Fibroblast of mammary gland (primary cell): ENCODE measurements at places on chromosomes 6 and 20.

DNA sequence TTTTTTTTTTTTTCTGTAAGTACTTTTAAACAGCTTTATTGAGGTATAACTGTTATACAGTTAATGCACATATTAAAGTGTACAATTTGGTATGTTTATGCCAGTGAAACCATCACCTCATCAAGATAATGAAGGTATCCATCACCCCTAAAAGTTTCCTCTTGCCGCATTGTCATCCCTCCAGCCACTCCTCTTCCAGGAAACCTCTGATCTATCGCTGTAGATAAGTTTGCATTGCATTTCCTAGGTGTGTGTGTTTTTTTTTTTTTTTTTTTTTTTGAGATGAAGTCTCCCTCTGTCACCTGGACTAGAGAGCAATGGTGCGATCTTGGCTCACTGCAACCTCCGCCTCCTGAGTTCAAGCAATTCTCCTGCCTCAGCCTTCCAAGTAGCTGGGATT is 3.1 kb downstream of the SLX4IP start:
- no peak for DNase-seq

DNA sequence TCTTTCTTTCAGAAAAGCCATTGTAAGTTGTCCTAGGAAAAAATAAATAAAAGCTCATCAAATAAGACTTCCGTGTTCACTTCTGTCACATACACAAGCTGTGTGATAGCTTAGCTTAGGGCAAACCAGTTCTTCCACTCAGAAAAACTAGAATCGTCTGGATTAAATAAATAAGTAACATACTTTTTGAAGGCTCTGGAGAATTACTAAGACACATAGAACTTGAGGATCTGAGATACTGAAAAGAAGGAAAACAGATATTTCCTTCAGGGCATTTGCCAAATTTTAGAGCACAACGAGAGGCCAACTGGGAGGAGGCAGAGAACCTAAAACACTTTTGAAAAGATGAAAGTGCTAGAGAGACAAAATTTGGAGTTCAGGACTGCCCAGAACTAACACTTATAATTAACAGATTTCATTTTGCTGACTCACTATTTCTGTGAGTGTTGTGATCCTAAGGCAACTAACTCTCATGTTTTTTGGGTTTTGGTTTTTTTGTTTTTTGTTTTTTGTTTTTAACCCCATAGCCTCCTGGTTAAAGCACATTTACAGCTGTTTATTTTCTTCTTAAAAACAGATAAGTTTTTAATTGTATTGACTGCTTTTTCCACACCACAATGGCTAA is 38.7 kb upstream of the THEMIS start:
- DNase-seq: peak; percentile 24

DNA sequence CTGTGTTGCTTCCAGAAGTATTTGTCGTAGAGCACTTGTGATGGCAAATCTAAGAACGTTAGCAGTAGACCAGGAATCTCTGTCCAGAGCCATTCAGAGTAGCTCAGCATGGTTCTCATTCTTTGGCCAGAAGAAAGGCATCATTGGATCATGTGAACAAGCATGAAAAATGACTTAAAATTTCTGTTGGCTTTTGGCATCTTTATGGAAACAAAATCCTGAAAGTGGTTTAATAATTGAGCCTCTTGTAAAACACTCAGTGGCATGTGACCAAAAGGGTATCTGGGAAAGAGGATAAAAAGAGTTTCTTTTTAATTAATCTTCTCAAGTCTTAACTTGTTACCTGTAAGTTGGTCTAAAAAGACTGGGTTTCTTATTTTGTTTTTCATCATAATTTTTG is 55.2 kb downstream of the PTPN1 start:
- DNase-seq: no peak

GRCh38 chr20:51828762-51829161 is 26.4 kb upstream of the SALL4 start:
- DNase-seq: no peak

- DNase-seq: no peak
Measured at GRCh38 chr6:43481075-43481474, 3.7 kb downstream of the TJAP1 start.

- DNase-seq: no peak
Measured at GRCh38 chr6:21457647-21458046, 135.9 kb upstream of the SOX4 start.

DNA sequence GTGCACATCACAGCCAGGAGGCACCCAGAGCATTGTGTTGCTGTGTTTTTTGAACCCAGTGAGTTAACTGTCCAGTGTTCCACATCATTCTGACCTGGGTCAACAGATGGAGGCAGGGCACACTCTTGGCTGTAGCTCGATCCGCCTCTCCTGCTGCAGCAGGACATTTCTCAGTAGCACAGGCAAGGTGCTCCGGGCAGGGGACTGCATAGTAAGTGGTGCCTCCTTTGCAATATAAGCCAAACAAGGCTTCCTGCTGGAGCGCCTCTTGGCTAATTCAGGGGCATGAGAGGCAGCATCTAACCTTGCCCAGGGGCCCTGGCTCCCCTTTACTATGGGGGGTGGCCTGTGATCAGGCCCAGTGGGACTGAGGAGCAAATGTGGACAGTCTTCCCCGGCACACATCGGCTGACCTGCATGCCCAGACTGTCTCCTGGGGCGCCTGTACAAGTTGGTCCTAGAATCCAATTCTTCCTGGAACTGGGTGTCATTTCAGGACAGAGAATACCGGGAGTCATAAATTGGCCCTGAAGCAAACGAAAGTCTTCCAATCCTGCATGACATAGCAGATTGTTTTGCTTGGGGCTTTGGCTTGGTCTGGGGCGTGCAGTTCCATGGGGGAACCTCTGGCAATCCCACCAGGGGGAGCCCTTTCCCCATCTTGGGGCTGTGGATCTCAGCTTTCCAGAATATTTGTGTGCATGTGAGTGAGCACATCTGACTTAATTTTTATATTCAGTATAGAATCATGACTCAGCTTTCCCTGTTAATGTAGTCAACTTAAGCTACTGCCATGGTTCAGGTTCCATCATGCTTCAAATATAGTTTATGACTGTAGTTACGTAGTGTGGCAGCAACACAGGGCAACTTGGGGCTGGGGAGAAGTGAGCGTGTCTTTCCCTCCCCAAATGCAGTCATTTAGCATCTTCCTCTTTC is 56.0 kb upstream of the DDR1 start:
- DNase-seq: peak; percentile 89

- DNase-seq: no peak
Measured at GRCh38 chr6:145020543-145020942, 714.8 kb downstream of the EPM2A start.

DNA sequence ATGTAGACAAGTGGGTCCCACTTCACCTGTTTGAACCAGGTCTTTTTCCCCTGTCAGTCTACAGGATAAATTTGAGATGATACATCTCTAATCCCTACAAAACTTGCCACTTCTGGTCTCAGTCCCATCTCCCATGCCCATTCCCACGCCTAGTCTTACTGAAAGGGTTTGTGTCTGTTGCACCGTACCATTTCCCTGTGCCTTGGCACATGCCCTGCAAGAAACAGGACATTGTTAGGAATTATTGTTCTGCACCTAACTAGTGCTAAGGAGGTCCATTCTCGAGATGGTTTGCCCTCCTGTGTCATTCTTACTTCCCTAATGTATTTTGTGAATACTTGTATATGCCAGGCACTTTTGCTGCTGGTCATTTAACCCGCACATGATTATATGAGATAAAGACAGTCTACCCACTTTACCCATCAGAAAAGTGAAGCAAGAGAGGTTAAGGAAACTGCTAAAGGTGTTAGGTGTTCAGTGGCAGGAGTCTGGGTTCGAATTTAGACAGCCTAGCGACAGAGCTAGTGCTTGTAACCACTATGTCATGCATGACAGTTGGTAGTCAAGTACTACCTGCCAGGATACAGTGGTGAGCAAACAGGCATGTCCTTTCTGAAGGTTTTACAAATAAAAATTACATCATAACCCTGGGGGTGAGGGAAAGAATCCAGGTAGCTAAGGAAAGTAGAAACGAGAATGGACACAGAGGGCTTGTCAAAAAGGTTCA is 12.7 kb downstream of the FAM217A start:
- no peak for DNase-seq

DNA sequence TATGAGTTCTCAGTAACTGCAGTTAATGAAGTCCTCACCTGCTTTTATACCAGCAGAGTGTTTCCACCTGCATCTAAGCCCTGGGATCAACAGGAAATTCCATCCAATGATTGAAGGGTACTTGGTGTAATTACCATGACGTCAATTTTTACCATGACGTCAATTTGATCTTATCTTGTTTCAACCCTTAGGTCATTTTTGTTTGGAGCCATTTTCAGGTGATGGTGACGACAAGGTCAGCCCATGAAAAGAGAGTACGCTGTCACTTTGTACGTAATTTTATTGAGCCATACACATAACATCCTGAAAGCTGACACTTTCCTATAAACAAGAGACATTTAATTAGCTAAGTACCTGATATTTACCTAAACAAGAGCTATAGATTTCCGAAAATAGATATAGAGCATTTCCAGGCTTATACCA is at the start of gene CGA:
TSS of gene CGA (minus strand) at position 20 of the 423 bp plus-strand sequence. CDS start 6,906 bp downstream, outside the sequence.
- no peak for DNase-seq

DNA sequence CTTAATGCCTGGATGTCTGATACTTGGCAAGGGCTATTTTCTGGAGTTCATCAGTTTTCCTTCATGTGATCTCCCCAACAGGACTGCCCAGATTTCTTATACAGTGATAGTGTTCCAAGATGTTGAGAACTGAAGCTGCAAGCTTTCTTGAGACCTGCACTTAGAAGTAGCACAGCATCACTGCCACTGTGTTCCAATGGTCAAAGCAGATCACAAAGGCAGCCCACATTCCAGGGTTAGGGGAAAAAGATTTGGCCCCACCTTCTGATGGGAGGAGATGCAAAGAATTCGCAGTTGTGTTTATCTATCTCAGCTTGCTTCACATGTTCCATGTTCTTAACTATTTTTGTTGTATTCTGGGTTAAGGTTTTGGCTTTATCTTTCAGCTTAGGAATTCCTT is 78.2 kb downstream of the GPX5 start:
- no peak for DNase-seq

DNA sequence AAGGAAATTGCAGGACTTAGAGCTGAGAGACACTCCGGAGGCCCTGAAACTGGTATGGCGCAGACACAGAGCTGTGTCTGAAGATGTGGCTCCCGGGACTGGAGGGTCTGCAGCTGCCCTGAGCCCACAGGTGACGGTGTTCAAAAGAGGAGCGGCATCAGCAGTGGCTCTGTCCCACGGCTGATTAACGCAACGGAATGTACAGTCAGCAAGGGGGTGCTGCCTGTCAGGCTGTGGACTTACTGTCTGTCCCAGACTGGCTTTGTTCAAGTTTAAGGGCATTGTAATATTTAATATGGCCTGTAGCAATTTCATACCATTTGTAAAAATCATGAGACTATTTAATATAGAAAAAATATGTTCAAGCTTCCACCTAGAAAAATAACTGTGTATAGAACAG is 228.0 kb upstream of the TAB2 start:
- no peak for DNase-seq

DNA sequence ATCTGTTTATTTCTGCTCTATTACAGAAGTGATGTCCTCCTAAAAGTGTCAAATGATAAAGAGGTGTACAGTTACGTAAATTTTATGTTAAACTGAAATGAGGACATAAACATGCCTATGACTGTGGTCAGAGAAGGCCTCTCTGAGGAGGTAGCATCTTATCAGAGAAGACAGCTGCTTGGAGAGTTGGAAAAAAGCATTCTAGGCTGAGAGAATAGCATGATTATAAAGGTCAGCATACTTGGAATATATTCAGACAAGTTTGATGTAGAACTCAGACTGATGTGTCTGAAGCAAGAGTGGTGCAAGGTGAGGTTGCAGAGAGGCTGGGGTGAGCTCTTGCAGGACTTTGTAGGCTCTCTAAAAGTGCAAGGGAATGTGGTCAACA is 3.1 kb upstream of the PCNA start:
- no peak for DNase-seq

GRCh38 chr20:48586730-48587129 is 241.1 kb downstream of the PREX1 start:
- no peak for DNase-seq

DNA sequence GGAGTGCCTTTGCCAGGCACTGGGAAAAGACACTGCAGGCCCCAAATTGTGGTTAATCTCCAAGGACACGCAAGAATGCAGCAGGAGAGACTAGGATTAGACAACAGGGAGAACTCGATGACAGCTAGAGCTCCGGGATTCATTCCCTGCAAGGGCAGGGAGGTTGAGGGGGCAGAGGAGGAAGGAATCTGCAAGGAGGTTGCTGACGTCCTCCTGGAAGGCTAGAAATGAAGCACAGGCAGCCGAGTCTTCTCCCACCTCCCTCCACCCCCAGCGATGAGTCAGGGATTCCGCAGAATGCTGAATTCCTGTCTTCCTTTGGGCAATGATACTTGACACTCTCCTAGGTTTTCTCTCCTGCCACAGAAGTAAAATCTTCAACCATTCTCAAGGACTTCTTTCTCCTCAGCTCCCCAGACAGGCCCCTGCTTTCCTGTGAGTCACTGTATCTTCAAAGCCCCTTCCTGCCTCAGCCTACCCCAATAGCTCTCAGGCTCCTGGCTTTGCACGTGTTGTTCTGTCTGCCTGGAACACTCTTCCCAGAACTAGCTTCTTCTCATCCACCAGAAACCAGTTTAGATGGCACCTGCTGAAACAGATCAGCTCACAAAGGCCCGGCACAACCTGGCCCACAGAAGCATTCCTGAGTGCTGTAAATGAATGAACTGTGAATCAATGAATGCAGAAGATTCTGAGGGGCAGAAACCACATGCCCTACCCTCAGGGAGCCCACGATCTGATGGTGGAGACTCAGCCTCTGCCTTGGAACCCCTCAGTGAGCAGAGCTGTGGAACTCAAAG is 85.6 kb downstream of the MRPL14 start:
- DNase-seq: peak; percentile 99

GRCh38 chr20:31572701-31573554 is 32.2 kb upstream of the ID1 start:
- peak; percentile 99 for DNase-seq

- no peak for DNase-seq
Measured at GRCh38 chr6:43395776-43396175, 26.3 kb upstream of the ZNF318 start.

DNA sequence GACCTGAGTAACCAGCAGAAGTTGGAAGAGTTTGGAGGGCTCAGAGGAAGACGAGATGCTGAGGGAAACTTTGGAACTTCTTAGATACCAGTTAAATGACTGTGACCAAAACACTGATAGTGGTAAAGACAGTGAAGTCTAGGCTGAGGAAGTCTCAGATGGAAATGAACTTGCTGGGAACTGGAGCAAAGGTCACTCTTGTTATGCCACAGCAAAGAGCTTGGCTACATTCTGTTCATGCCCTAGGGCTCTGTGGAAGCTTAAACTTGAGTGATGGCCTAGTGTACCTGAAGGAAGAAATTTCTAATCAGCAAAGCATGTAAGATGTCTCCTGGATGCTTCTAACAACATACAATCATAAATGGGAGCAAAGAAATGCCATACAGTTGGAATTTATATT is 24.7 kb downstream of the WDR27 start:
- no peak for DNase-seq

GRCh38 chr20:7237251-7237650 is 469.8 kb downstream of the BMP2 start:
- DNase-seq: no peak

- DNase-seq: no peak
Measured at GRCh38 chr20:36491901-36492617, 49.3 kb upstream of the MYL9 start.
